T-helper 2 cell treated with Interferon-gamma antibody and Interleukin-4, amounts not matched to agents 5 μg/mL and 100 μg/mL, for 36 hours (primary cell): ENCODE measurements at places on chromosomes 7 and 10.
A peak's percentile ranks its signal among the peaks of the same experiment; 100 is the strongest.

GRCh38 chr10:100347568-100348195, 649 bp downstream of the SCD start:
- no peak for DNase-seq

GRCh38 chr10:122525788-122526187, 34.8 kb upstream of the DMBT1 start:
- no peak for DNase-seq

GRCh38 chr10:100470367-100470766, 7.6 kb downstream of the WNT8B start:
- DNase-seq = no peak

GRCh38 chr10:124632064-124632531, 112.1 kb downstream of the FAM53B start:
- no peak for DNase-seq

- no peak for DNase-seq
Measured at GRCh38 chr10:84510121-84510520, 181.7 kb downstream of the CCSER2 start.

GRCh38 chr10:23198940-23199767, 7.0 kb downstream of the PTF1A start:
- DNase-seq = no peak

DNA sequence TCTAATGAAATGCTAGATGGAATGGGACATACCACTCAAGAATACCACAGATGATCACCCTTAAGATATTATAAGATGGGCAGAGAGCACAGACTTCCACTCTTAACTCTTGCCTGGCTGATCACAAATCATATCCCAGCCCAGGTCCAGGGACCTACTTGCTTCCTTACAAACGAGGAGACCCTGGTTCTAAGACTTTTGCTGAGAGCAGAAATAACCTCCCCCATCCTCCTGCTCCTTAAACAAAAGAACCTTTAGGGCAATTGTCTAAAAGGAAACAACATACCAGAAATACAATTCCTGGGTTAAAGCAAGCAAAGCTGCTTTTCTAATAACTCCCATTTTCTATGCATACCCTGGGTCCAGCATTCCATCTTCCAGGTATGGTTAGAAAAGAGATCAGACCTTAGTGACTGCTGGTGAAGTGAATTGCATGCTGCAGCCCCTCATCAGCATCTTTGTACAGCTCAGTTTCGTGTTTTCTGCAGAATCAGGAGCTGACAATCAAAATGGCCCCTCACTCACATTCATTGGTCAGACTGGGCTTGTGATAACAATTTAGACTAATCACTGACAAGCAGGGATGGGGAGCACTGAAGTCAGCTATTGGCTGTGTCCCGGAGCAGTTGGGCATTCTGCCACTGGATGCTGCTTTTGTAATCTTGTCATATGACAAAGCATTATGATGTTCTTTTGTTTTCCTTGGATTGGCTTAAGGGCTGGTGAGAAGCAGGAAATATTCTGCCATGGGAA, 14.6 kb downstream of the IFIT3 start:
- DNase-seq = no peak

DNA sequence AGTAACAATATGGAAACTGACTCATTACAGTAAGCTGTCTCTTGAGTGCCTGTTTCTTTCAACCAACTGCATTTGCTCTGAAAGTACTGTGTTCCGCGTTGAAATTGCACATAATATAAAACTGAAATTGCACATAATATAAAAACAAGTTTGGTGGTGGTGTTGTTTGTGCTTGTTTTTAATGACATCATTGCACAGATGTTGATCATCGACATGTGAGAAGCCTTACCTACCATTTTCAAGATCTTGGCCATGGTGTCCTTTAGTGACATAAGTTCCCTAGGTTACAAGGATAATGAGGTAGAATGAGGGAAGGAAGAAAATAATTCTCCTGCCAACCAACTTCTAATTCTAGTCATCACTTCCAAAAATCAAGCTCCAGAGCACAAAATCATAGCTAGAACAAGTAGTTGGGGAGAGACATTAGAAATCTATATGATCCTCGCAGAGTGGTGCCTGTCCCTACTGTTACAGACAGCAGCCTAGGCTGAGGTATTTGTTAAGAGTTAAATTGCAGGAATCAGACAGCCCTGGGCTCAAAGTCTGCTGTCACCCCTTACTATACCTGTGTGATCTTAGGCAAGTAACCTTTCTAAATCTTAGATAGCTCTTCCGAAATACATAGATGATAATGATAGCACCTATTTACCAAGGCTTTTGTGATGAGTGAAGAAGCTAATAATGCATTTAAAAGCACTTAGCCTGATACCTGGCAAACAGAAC, 29.3 kb downstream of the DOCK4 start:
- DNase-seq = no peak

DNA sequence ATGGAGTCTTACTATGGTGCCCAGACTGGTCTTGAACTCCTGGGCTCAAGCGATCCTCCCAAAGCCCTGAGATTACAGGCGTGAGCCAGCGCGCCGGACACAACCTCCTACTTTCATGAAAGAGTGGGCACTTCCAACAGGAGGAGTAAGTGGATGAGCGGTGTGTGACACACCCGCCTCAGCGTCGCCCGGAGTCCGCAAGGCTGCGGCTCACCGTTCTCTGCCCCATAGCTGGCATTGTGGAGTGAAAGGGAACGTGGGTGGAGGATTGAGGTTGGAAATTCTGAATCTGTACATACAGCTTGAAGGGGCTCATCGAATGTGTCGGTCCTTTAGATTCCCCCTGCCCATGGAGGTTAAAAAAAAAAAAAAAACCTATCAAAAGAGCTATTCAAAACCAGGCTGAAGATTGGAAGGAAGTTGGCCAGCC, 524 bp upstream of the PRXL2A start:
- DNase-seq = peak; percentile 75

- no peak for DNase-seq
Measured at GRCh38 chr7:36137258-36137657, 15.8 kb upstream of the EEPD1 start.

- no peak for DNase-seq
Measured at GRCh38 chr10:126661841-126662515, 8.5 kb downstream of the C10orf90 start.

DNA sequence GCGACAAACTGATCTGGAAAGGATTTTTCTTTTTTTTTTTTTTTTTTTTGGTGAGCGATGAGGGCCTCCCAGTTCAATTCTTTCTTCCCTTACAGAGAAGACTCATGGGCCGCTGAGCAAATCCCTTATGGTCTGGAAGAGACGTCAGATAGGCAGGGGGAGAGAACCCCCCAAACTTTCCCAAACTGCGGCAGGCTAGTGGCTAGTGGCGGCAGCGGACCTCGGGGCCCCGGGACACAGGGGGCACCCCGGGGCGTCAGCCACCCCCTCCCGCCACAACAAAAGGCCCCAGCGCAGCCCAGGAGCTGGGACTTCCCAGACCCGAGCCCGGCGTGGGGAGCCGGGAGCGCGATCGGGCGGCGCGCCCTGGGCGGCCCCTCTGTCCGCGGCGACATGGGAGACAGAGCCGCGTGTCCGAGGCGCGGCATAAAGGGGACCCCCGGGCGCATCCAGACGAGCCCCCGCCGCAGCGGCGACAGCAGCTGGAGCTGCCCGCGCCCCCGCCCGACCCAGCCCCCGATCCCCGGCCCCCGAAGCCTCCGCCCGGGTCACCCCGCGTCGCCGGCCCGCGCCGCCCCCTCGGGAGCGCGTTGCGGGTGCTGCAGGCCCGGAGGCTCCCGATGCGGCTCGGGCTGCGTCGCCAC, 755 bp downstream of the FAM171A1 start:
- no peak for DNase-seq
